ENCODE measurements at places on chromosomes 5 and 9. TPM values are rescaled to one million over a fixed set of nuclear protein-coding genes. Genes with fewer than 3 reads are reported as not detected.

The KLF4 gene
- total RNA-seq, result 43.6 TPM

DNA sequence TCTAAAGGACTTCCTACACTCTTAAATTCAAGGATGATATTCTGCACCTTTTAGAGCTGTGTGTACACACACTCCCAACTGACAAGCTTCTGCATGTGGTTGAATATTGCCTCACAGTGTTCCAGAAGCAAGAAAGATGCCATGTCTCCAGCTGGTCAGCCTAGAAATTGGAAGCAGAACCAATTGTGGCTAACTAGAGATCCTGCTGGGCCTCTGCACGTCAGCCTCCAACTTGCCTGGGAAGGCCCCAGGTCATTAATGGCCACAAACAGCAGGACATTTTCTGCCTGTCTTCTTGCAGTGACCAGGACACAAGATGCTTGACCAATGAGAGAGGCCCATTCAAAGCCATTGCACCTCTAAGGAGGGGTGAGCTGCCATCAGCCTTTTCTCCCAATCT lies 571.9 kb upstream of the BRINP1 start:
- ATAC-seq, result no peak

GRCh38 chr9:18658804-18659705 lies 185.1 kb downstream of the ADAMTSL1 start:
- ATAC-seq, result no peak

- ATAC-seq, result no peak
Observed at GRCh38 chr5:59661954-59662615, 231.4 kb downstream of the PDE4D start.
